ENCODE measurements at places on chromosomes 16 and 17.

- no peak for DNase-seq
These were observed 6.6 kb upstream of the MIF4GD start for GRCh38 chr17:75277664-75278071.

DNA sequence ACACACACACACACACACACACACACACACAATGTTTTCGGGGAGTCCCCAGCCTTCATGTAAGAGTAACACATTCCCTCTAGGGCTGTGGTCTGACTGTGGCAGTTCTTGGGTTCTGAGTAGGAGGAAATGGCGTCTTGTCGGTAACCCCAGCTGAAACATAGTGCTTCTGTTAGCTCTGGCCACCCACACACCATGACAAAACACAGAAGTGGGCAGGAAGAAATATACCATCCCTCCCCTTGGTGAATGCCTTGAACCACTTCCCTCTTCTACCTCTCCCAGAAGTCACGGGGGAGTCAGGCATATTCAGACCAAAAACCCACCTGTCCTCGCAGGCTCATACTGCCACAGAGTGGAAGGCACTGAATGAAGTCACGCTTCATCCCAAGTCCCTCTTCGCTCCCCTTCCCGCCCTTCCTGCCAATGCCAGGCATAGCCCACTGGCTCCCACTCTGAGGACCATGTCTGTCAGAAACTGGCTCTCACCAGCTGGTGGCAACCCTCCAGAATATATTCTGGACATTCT is 11.5 kb downstream of the SLC35B1 start:
- DNase-seq: peak; percentile 30

DNA sequence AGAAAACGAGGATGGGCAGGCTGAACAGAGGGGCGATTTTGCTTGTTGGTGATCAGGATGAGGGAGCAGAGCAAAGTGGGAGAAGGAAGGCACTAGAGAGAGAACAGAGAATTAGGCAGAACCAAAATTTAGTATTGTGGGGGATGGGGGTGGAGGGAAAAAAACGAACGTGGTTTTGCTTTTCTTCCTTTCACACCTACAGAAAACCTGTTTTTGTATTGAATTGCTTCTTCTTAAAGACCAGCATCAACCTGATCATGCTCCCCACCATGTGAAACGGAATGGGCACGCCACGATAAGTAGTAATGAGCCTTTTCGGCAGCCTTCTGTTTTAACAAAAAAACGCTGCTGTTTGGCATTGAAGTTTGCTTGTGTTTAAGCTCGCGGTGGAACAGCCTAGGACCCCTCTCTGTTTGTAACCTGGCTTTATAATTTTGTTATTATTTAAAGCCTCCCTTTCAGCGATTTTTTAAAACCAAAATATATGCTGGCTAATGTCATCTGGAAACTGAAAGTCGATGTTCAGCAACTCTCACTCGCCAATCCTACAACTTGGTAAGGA is 36.8 kb downstream of the ERCC4 start:
- no peak for DNase-seq

DNA sequence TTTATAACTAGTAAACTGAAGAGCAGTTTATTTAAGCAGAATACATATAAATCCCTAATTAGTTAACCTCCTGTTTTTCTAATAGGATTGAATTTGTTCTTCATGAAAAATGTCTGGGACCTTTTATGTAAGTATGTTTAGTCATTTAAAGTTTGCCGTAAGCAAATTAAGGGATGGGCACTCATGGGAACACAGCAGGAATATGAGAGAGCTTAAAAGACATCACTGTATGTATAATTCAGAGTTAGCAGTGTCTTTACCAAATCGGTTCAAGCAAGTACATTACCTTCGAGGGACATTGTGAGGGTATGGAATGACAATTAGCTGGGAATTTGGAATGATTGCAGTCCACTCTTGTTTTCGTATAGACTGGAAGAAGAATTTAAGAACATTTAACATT is 17.7 kb upstream of the NETO2 start:
- no peak for DNase-seq

DNA sequence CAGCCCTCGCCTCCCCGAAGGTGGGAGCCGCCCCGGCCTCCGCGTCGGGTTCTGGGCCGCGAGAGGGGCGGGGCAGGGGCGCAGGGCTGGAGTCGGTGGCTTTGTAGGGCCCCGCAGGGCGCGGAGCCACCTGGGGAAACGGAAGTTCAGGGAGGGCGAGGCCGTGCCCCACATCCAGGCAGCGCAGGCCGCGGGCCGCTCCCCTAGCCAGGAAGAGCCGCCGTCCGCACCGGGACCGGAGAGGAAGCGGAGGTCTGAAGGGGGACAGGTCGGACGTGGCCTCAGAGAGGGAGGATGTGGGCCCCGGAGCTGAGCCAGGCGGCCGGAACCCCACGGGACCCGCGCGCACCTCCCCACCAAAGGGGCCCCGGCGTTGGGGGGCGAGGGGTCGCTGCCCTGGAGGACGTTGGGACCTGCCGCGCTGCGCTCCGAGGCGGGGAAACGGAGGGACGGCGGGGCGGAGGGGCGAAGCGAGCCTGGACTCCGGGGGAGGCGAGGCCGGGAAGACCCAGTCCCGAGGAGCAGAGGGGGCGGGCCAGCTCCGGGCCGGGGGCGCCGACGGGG is 482 bp upstream of the SLC16A3 start:
- no peak for DNase-seq

- DNase-seq: no peak
These were observed 44.2 kb downstream of the BEAN1 start for GRCh38 chr16:66471264-66471663.

DNA sequence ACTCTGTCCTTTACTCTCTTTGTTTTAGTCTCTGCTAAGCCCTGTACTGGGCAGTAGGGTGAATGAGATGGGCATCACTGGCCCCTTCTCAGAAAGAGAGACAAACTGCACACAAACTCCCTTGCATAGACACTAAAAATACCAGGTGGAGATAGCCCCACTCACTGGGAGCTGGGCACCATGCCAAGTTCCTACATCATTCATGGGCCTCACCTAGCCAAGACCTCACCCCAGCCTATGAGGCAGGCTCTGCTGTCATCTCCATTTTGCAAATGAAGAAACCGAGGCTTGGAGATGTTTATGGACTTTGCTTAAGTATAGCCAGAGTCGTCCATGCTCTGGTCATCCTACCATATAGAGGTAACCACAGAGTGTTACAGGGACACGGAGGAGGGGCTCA is 499.8 kb upstream of the CDH11 start:
- DNase-seq: no peak

- DNase-seq: no peak
These were observed 188.8 kb downstream of the PRKCA start for GRCh38 chr17:66491213-66491612.

- no peak for DNase-seq
These were observed 2.3 kb upstream of the HERPUD1 start for GRCh38 chr16:56929639-56930038.

- no peak for DNase-seq
These were observed 313.7 kb downstream of the SEC14L1 start for GRCh38 chr17:77454242-77455095.

DNA sequence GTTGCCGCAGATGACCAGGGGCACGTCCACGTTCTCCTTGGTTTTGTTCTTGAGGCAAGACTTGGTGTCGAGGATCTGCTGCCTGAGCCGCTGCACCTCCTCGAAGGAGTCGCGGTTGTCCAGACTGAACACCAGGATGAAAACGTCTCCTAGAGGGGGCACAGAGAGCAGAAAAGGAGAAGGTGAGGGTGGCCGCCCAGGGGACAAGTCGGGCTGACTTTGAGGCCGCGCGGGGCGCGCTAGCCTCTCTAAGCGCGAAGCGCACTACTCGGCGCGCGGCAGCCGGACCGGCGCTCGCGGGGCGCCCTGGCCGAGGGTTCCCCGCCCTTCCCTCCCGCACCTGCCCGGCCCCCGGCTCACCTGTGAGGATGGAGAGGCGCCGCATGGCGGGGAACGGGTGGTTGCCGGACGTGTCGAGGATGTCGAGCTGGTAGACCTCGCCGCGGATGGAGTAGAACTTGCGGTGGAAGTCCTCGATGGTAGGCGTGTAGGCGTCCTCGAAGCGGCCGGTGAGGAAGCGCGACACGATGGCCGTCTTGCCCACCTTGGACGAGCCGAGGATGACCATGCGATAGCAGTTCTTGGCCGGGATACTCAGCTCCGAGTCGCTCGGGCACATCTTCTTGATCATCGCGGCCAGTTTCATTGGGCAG is 533 bp downstream of the RASD1 start:
- peak; percentile 15 for DNase-seq

DNA sequence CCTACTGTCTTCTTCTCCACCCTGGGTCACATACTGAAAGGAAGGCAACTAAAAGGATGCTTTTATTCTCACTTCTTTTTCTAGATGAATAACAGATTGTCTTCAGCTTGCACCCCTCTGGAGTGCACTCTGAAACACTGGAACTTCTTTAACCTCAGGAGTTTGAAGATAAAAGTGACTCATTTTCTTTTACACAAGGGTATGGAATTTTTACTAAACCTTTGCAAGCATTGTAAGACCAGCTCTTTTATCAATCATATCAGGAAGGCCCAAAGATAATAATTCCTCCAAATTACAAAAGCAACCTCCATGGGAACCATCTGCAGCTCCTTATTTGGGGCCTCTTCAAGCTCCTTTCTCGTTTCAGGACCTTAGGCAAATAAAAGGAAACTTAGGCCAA is 193.5 kb upstream of the KIF2B start:
- DNase-seq: no peak

GRCh38 chr17:37530420-37530819 is 40.7 kb downstream of the DUSP14 start:
- DNase-seq: no peak

GRCh38 chr17:81576621-81577277 is 24.6 kb upstream of the FAAP100 start:
- DNase-seq: no peak

GRCh38 chr16:79036541-79036940 is 564.0 kb downstream of the MAF start:
- DNase-seq: no peak

DNA sequence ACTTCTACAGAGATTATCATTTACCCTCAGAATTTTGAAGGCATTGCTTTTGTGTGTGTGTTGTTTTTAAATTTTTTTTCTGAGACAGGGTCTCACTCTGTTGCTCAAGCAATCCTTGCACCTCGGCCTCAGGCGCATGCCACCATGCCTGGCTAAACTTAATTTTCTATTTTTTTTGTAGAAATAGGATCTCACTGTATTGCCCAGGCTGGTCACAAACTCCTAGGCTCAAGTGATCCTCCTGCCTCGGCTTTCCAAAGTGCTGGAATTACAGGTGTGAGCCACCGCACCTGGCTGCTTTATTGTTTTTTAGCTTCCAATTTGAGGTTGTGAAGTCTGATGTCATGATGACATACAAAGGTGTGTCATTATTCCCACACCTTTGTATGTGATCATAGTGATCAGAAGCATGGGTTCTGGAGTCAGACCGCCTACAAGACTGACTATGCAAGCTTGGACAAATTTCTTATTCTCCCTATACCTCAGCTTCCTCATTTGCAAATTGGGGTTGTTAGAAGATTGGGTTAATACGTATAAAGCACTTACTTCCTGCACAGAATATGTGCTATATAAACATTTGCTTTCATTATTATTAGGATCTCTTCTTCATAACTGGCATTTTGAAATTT is 5.8 kb downstream of the SEPHS2 start:
- DNase-seq: no peak

- DNase-seq: no peak
These were observed 354.0 kb upstream of the CCL2 start for GRCh38 chr17:33901085-33901484.

DNA sequence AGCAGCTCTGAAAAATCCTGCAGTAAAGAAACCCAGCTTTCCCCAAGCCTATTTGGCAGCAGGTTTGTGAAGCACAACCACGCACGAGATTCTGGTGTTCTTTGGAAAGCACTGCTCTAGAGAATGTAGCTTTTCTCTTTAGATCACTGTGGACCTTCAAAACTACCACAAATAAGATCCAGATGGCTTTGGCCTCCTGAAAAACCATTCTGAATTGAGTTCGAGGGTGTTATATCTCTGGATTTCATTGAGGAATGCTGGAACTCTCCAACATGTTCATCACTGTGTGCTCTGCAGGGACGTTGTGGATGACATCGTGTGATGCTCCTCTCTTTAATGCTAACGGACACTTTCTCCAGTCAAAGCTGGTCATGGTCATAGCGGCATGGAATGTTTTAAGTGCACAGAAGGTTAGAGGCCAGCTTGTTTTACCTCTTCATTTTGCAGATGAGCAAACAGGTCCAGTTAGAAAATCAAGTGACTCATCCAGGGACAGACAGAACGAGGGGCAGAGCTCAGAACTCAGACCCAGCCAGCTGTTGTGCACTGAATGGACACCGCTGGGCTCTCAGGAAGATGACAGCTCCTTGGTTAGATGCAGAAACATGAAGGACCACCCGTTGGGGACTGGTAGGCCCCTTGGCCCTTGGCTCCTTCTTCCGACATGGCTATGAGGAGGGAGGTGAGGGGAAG is 37.2 kb downstream of the CCDC42 start:
- no peak for DNase-seq

- DNase-seq: no peak
These were observed 79.9 kb downstream of the LITAF start for GRCh38 chr16:11506741-11507305.

- DNase-seq: no peak
These were observed 145.3 kb upstream of the LHX1 start for GRCh38 chr17:36791942-36792475.

- no peak for DNase-seq
These were observed 43.4 kb downstream of the TAOK1 start for GRCh38 chr17:29433541-29433940.

GRCh38 chr16:28473714-28474265 is 1.7 kb upstream of the NPIPB7 start:
- DNase-seq: no peak

DNA sequence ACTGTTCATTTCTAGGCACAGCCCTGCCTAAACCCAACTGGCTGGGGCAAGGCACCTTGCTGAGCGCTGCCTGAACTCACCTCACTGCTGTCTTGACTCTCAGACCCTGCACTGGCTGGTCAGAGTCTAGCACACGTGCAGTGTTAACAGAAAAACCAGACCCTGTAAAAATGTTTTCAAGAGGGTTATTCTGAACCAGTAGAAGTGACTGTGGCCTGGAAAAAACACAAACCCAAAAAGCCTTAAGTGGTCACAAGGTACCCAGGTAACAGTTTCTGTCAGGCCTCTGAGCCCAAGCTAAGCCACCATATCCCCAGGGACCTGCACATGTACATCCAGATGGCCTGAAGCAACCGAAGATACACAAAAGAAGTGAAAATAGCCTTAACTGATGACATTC is 6.1 kb upstream of the EIF4A3 start:
- no peak for DNase-seq

- no peak for DNase-seq
These were observed 1.6 kb upstream of the SMTNL2 start for GRCh38 chr17:4582691-4583090.

Data from activated CD8-positive, alpha-beta memory T cell treated with anti-CD3 and anti-CD28 coated beads for 1 hour (primary cell).